ACHN (cell line): ENCODE measurements at places on chromosomes 4 and X.

GRCh38 chr4:1609901-1610790 lies 74.0 kb downstream of the FAM53A start:
- DNase-seq: no peak

DNA sequence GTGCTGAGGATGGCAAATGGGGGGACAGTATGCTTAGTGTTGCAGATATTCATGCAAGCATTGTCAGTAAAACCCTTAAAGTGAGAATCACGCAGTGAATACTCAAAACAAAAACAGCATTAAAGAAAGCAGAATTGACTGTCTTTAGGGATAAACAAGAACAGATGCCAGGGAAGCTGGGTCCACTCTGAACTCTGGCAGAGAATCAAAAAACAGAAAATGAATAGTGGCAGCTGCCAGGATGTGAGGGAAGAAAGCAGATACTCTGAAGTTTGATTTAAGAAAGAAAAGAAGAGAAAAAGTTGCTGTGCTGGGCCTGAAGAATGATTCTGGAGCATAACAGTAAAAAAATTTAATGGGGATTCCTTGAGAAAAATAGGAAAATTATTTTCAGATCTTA lies 131.5 kb downstream of the GABRA2 start:
- DNase-seq: no peak

- DNase-seq: no peak
Measured at GRCh38 chr4:102817613-102818268, 9.6 kb downstream of the UBE2D3 start.

DNA sequence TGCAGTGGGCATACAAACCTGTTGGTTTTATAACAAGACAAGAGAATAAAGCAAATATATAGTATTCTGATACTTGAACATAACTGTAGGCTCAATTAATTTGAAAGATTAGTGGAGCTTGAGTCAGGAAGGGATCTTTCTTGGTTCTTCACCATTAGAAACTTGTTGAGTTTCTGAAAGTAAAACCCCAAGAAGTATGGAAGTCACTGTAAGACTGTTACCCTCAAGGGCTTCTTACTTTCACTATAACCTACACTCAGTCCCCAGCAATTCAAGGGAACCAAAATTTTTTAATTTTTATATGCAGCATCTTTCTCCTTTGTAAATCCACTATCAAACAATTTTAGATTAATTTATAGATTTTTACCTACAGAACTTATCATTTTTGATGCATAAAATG lies 2019.2 kb upstream of the ADGRL3 start:
- no peak for DNase-seq

GRCh38 chrX:31318866-31319265 lies 247.0 kb upstream of the FTHL17 start:
- no peak for DNase-seq

GRCh38 chr4:21387683-21388082 lies 560.9 kb downstream of the KCNIP4 start:
- DNase-seq: no peak

GRCh38 chrX:51742586-51742985 lies 656 bp upstream of the GSPT2 start:
- DNase-seq: no peak

DNA sequence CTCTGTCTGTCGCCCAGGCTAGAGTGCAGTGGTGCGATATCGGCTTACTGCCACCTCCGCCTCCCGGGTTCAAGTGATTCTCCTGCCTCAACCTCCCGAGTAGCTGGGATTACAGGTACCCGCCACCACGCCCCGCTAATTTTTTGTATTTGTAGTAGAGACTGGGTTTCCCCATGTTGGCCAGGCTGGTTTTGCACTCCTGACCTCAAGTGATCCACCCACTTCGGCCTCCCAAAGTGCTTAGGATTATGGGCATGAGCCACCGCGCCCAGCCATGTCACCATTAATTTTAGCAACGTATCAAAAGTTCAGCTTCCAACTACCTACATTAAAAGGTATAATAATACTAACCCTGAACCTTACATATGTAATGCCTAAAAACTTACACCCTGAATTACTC lies 940 bp upstream of the UTP3 start:
- DNase-seq: no peak

DNA sequence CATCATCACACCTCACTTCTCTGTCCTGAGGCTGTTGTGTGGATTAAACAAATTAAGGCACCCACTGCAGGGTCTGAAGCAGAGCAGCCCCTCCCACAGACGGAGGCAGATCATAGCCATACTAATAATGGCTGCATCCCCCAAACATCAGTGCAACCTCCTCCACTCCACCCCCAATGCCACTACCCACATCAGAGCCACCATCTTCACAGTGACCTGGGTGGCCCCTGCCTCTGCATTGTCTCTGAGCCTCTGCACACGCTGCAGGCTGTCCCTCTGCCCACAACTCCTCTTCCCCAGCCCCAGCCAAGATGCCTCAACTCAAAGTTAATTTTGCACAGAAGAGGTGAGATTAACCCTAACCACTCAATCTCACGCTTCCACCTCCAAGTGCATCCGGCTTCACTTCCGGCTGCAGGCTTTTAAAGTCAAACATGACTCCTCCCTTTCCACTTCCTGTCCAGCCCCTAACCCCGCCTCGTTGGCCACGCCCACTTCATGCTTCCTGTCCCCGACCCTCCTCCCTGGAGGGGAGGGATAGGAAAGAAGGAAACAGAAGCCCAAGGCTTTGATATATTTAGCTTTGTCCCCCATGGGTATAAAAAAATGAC lies 22.7 kb downstream of the JAKMIP1 start:
- DNase-seq: no peak

- no peak for DNase-seq
Measured at GRCh38 chr4:115275615-115276014, 162.2 kb upstream of the NDST4 start.

GRCh38 chr4:3329887-3330286 lies 37.1 kb downstream of the RGS12 start:
- DNase-seq: no peak

- no peak for DNase-seq
Measured at GRCh38 chrX:4944767-4945166, 1231.3 kb upstream of the PRKX start.

GRCh38 chr4:7687006-7687405 lies 252.3 kb upstream of the PSAPL1 start:
- no peak for DNase-seq

DNA sequence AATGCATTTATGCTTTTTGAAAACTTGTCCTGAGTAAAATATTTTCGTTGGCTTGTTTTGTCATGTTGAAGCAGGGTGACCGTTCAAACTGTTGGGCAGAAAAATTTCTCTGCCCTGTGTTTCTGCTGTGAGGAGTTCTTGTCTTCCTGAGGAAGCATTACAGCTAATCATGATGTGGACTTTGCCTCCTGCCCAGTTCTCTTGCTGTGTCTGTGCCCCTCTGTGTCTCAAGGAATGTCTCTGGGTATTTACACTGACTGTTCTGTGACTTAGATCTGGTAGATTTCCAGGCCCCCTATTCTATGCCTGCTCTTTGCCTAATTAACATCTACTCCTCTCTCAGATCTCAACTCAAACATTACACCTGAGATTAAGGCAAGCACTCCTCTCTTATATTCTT lies 30.4 kb upstream of the RPL34 start:
- DNase-seq: no peak

DNA sequence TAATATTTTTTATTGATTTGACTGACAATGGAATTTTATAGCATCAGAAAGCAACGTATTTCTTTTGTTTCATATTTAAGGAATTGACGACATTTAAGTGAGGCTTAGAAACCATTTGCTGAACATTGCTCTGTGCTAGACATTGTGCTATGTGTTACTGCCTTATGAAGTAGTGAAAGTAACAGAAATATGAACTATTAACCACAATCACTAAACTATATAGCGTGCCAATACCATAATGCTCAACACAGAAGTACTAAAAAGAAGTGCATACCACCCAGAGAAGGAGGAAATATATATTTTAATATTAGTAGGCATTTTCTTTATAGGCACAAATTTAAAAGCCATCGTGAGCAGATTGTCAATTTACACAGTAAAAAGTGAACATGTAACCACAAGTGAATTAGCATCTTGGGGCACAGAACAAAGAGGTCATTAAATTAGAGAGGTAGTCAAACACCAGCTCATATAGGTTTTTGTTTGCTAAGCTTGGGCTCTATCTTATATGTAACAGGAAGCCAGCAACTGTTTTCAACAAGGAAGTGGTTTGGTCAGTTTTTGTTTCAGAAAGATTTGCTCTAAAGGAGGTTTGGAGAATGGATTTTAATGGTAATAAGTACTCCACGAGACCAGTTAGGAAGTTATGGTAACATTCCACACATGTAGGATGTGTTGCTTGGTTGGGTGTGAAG lies 270.7 kb downstream of the GRXCR1 start:
- DNase-seq: no peak

DNA sequence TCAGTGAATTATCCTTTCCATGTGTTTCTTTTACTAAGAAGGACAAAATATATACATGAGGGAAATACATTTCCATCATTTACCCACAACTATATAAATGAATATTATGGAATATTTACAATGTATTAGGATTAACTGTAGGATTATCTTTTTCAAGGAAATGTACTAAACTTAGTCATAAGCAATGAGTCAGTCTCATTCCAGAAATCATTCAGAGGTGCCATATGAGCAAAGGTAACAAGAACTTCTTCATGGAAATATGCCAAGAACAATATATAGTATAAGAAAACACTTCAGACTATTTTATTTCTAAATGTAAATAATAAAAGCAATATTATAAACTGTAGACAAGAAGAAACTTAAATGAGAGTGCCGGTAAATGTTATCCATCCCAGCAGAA lies 67.1 kb downstream of the USP38 start:
- no peak for DNase-seq

DNA sequence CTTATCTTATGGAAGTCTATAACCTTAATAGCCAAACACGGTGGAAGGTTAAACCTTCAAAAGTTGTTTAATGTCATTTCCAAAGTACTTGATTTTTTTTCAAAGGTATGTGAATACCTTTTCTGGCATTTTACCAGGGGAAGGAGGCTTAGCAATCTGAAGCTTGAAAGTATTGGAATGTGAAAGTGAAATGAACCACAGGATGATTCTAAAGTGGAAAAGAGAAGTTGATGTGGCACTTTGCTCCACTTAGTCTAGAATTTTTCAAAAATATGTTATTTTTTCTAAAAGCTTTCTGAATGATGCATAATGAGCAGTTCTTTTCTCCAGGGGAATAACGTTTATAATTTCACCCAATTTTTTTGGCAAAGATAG lies 19.2 kb downstream of the PI4K2B start:
- DNase-seq: peak; percentile 16

- peak; percentile 25 for DNase-seq
Measured at GRCh38 chrX:68490644-68491043, 8.2 kb upstream of the YIPF6 start.

GRCh38 chr4:99783940-99784339 lies 32.7 kb upstream of the DAPP1 start:
- DNase-seq: no peak

DNA sequence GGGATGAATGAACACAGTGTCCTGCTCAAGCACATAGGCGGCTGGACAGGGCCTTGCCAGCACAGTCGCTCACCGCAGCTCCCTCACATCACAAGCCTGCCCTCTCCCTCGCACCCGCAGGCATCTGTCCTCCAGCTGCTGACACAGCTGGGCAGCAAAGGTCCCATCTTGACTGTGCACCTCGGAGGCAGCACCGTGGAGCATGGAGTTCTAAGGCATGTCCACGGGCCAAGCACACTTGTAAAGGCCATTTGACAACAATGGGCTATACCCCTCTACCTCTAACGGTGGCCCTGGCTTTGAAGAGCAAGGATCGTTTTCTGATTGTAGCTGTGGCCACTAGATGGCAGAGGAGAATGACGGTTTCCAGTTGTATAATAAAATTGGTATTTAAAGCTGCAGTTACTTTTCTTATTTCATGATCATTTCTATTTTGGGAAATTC lies 53.8 kb downstream of the APLN start:
- DNase-seq: peak; percentile 8

GRCh38 chr4:183532821-183533220 lies 28.0 kb downstream of the ING2 start:
- peak; percentile 57 for DNase-seq

DNA sequence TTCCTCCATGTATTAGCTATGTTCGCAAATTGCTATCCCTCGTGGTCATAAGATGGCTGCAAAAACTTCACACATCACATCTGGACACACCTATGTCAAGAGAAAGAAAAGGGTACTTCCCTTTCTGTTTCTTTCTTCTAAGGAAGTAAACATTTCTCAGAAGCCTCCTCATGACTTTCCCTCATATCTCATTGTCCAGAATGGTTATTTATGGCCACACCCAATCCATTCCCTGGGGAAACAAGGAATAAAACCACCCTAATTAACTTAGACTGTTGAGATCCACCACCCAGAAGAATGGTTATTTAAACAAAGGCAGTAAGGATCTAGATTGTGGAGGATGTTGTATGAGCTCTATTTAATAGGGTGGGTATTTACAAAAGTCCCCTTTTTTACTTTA lies 160.8 kb upstream of the LNX1 start:
- DNase-seq: no peak

- no peak for DNase-seq
Measured at GRCh38 chr4:17770845-17771244, 10.6 kb downstream of the FAM184B start.

DNA sequence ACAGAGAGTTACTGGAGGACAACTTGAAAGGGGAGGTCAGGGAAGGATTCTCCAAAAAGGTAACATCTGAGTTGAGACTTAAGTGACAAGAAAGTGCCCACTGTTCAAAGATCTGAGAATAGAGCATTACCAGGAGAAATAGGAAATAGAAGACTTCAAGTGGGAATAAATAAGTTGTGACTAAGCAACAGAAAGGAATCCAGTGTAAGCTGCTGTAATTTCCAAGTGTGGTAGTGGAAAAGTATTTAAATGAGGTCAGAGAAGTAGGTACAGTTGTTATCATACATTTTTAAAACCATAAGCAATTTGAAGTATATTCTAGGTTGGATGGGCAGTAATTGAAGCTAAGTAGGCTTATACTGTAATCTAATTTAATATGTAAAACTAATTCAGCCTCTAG lies 211.9 kb downstream of the FBXO8 start:
- DNase-seq: no peak
